ENCODE measurements at places on chromosomes 2 and 18. TPM values are rescaled to one million over a fixed set of nuclear protein-coding genes. Genes with fewer than 3 reads are reported as not detected.

The MERTK gene
- 0.86 TPM for total RNA-seq

The HOXD10 gene
- total RNA-seq, result not detected

The GALNT1 gene
- total RNA-seq, result 32.9 TPM

The ALPI gene
- total RNA-seq, result not detected

The ATIC gene
- 17.2 TPM for total RNA-seq

The ACADL gene
- total RNA-seq, result 0.26 TPM

The ATP6V1B1 gene
- total RNA-seq, result 0.79 TPM

The DSC3 gene
- total RNA-seq, result 0.09 TPM

The FAM237A gene
- not detected for total RNA-seq

The GKN2 gene
- not detected for total RNA-seq
